Activated CD8-positive, alpha-beta T cell treated with anti-CD3 and anti-CD28 coated beads, Interleukin-2, amount 10 ng/mL, durations not matched to agents 7 days and 5 days (primary cell): ENCODE measurements at places on chromosomes 7 and 10. TPM values are rescaled to one million over a fixed set of nuclear protein-coding genes. Genes with fewer than 3 reads are reported as not detected.

- no peak overlapping the region for H3K4me3 ChIP-seq
- H3K27ac ChIP-seq: no peak overlapping the region
- peaks cover 9% of the 10 kb centered on the region for H3K27me3 ChIP-seq
- no peaks in the 10 kb centered on the region for H3K36me3 ChIP-seq
- H3K4me1 ChIP-seq: peaks cover 7% of the 10 kb centered on the region
Measured at GRCh38 chr10:73889014-73889413, 14.7 kb upstream of the CAMK2G start.

GRCh38 chr10:120824881-120825309 lies 26.3 kb upstream of the WDR11 start:
- peaks cover 3% of the 10 kb centered on the region for H3K27me3 ChIP-seq
- no peak overlapping the region for H3K4me3 ChIP-seq
- H3K36me3 ChIP-seq: no peaks in the 10 kb centered on the region
- no peak overlapping the region for H3K27ac ChIP-seq
- H3K4me1 ChIP-seq: no peaks in the 10 kb centered on the region

- no peak for DNase-seq
- H3K27me3 ChIP-seq: peaks cover 2% of the 10 kb centered on the region
- H3K4me1 ChIP-seq: peaks cover 25% of the 10 kb centered on the region
- H3K4me3 ChIP-seq: no peak overlapping the region
- H3K27ac ChIP-seq: no peak overlapping the region
Measured at GRCh38 chr10:129097776-129098330, 369.2 kb upstream of the MGMT start.

GRCh38 chr10:35643151-35644049 lies 1.3 kb upstream of the FZD8 start:
- peaks cover 24% of the 10 kb centered on the region for H3K4me1 ChIP-seq
- no peak for DNase-seq
- H3K27me3 ChIP-seq: peaks cover 59% of the 10 kb centered on the region
- H3K36me3 ChIP-seq: peaks cover 2% of the 10 kb centered on the region
- H3K27ac ChIP-seq: no peak overlapping the region

GRCh38 chr10:66832781-66833422 lies 92.9 kb upstream of the LRRTM3 start:
- no peaks in the 10 kb centered on the region for H3K4me1 ChIP-seq
- H3K36me3 ChIP-seq: no peaks in the 10 kb centered on the region
- H3K4me3 ChIP-seq: no peak overlapping the region
- DNase-seq: no peak
- no peak overlapping the region for H3K27ac ChIP-seq
- no peaks in the 10 kb centered on the region for H3K27me3 ChIP-seq

DNA sequence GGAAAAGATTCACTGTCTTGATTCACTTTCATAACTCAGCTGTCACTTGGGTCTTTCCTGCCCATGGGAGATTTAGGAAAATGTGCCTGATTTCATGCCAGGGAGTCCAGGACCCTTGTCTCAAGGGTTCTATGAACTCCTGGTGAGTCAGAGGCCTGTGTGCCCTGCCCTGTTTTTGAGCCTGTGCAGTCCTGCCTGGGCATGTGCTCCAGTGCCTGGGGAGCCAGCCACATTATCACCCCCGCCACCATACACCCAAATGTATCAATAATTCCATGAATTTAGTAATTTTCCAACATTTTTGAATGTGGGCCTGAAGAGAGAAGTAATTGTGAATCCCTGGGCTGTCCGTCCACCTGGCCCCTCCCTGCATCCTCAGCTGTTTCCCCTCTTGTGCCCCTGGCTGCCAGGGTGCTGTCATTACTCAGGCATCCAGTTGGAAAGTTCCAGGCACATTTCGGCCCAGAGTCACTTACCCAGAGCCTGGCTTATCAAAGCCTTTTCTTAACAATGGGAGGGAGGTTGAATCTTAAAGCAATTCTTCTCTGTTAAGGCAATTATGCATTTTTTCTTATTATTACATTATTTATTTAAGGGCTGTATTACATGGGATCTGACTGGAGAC lies 287.8 kb upstream of the CDC14C start:
- H3K27me3 ChIP-seq: no peaks in the 10 kb centered on the region
- H3K4me1 ChIP-seq: peaks cover 39% of the 10 kb centered on the region
- no peak overlapping the region for H3K4me3 ChIP-seq
- DNase-seq: no peak
- peaks cover 14% of the 10 kb centered on the region for H3K36me3 ChIP-seq

GRCh38 chr10:119250641-119251314 lies 43.4 kb downstream of the GRK5 start:
- H3K27me3 ChIP-seq: no peaks in the 10 kb centered on the region
- H3K4me3 ChIP-seq: no peak overlapping the region
- DNase-seq: no peak

DNA sequence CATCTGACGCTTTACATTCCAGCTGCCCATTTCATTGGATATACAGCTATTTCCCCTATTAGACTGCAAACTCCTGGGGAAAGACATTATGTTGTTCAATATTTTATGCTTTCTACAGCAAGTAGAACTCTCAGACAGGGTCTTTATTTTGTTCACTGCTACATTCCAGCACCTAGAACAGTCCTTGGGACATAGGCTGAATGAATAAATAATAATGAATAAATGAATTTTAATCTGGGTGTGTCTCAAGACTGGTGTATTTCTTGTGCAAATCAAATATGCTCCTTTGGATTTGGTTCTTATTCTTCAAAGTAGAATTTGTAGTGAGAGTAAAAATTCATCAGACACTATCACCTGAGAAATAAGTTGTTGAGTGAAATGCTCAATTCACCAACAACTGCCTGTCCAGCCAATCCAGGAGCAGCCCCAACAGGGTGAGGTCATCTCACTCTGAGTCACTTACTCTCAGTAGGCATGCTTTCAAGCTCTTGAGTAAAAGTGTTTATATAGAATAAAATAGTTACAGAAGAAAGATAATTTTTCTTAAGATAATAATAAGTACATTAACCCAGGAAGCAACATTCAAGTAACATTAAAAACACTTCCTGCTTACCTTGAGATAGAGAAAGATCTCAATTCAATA lies 287.5 kb upstream of the NPVF start:
- H3K4me3 ChIP-seq: no peak overlapping the region
- peaks cover 7% of the 10 kb centered on the region for H3K27me3 ChIP-seq
- DNase-seq: no peak
- H3K4me1 ChIP-seq: peaks cover 9% of the 10 kb centered on the region
- H3K27ac ChIP-seq: no peak overlapping the region

- H3K27me3 ChIP-seq: peaks cover 26% of the 10 kb centered on the region
- no peak overlapping the region for H3K4me3 ChIP-seq
- DNase-seq: no peak
- H3K4me1 ChIP-seq: peaks cover 5% of the 10 kb centered on the region
- H3K27ac ChIP-seq: no peak overlapping the region
Measured at GRCh38 chr10:25938405-25938804, 4.4 kb downstream of the MYO3A start.

DNA sequence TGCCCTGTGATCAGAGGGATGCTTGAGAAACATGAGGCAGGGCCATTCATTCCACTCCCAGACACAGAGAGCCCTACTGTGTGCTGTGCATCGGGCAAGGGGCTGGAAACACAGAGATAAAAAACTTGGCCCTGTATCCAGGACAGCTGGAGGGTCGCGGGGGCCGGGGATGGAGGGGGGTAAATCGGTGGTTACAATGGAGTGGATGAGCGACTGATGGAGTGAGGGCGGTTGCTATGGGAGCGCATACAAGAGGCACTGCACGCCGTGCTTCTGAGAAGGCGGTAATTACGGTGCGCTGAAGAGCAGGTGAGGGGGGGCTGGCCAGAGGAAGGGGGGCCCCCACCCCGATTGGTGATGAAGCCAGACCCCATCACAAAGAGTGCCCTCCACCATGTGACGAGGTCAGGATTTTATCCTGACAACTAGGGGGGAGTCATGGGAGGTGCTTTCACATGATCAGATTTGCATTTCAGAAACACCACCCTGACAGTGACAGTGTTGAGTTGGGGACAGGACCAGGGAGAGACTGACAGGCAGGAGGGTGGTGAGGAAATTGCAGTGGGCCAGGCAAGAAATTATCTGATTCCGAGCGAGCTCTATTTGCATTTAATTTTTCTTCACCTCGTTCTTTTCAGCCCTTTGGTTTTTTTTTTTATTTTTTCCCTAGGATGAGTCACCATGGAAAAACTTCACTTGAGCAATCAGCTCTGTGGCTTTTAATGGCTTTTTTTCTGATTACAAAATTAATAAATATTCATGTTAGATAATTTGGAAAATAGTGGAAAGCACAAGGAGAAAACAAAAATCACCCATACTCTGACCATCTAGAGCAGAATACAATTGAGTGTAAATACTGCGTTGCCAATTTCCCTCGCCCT lies 7.8 kb downstream of the CPA5 start:
- no peaks in the 10 kb centered on the region for H3K36me3 ChIP-seq
- peaks cover 5% of the 10 kb centered on the region for H3K4me1 ChIP-seq
- H3K27me3 ChIP-seq: no peaks in the 10 kb centered on the region
- no peak overlapping the region for H3K27ac ChIP-seq
- DNase-seq: no peak
- no peak overlapping the region for H3K4me3 ChIP-seq

DNA sequence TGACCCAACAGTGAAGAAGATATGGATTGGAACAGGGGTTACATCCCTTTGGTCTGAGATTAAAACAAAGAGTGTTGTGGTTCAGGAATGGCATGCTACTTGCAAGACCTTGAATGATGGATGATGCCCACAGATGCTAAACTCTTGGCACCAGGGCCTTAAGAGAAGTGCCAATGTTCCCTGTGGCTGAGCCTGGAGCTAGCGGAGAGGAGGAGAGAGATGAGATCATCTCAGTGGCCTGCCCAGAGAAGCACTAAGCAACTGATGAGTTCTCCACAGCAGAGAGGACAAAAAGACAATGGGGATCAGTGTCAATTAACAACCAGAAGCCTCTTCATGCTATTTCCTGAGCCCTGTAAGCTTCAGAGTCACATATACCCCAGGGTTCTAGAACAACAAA lies 97.8 kb downstream of the ELAPOR2 start:
- no peak overlapping the region for H3K4me3 ChIP-seq
- DNase-seq: no peak
- peaks cover 2% of the 10 kb centered on the region for H3K27me3 ChIP-seq
- no peaks in the 10 kb centered on the region for H3K36me3 ChIP-seq

DNA sequence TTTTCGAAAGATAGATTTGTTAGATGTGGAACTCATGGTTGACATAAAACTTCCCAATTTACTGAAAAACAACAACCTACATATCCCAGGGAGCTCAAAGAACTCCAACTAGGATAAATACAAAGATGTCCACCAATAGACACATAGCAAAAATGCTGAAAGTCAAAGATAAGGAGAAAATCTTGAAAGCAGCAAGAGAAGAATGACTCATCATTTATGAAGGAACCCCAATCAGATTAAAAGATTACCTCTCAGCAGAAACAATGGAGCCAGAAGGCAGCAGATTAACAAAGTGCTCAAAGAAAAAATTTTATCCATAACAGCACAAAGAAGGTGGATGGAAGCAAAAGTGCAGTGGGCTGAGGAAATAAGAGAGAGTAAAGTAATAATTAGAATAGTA lies 908.6 kb downstream of the SORCS3 start:
- no peaks in the 10 kb centered on the region for H3K36me3 ChIP-seq
- H3K4me1 ChIP-seq: no peaks in the 10 kb centered on the region
- no peak overlapping the region for H3K4me3 ChIP-seq
- DNase-seq: no peak
- no peak overlapping the region for H3K27ac ChIP-seq
- no peaks in the 10 kb centered on the region for H3K27me3 ChIP-seq

GRCh38 chr7:77202481-77202976 lies 2.9 kb upstream of the FGL2 start:
- no peak overlapping the region for H3K4me3 ChIP-seq
- H3K27me3 ChIP-seq: no peaks in the 10 kb centered on the region
- DNase-seq: no peak
- H3K4me1 ChIP-seq: peaks cover 41% of the 10 kb centered on the region

CFTR gene
- total RNA-seq: not detected

CPVL gene
- not detected for total RNA-seq

AEBP1 gene
- 13.0 TPM for total RNA-seq

RHOBTB1 gene
- not detected for total RNA-seq

GPR15LG gene
- not detected for total RNA-seq

STMP1 gene
- total RNA-seq: 22.2 TPM
